Activated CD4-positive, alpha-beta memory T cell treated with anti-CD3 and anti-CD28 coated beads for 36 hours (primary cell): ENCODE measurements at places on chromosomes 3 and 15. TPM values are rescaled to one million over a fixed set of nuclear protein-coding genes. Genes with fewer than 3 reads are reported as not detected.

OIP5 gene
- 11.1 TPM for total RNA-seq

ANKRD63 gene
- total RNA-seq = not detected

- no peak for DNase-seq
These were observed 83.9 kb upstream of the TGFBR2 start for GRCh38 chr3:30522476-30522875.

- DNase-seq = no peak
These were observed 32.4 kb downstream of the B3GALNT1 start for GRCh38 chr3:161072751-161073150.

GRCh38 chr15:63939531-63940130 is 105.9 kb upstream of the HERC1 start:
- DNase-seq = peak; percentile 46
